ENCODE measurements at places on chromosomes 2 and 18.
A peak's percentile ranks its signal among the peaks of the same experiment; 100 is the strongest.

DNA sequence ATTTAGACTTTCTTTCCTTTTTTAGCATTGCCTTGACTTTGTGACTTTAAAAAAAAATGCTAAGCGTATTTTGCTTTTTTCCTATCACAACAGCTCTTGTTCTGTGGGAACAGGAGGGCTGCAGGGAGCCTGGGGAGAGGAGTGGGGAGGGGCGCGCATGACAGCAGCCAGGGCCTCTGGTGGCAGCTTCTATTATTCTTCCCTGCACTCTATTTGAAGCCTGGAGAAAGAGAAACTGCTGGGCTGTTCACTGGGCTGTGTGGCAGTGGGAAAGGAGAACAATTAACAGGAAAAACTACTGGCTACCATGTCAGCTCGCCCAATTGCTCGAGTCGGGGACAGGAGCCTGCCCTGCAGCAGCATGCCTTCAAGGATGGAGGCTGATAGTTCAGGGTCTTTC, 119.0 kb upstream of the ZBTB14 start:
- DNase-seq = no peak

DNA sequence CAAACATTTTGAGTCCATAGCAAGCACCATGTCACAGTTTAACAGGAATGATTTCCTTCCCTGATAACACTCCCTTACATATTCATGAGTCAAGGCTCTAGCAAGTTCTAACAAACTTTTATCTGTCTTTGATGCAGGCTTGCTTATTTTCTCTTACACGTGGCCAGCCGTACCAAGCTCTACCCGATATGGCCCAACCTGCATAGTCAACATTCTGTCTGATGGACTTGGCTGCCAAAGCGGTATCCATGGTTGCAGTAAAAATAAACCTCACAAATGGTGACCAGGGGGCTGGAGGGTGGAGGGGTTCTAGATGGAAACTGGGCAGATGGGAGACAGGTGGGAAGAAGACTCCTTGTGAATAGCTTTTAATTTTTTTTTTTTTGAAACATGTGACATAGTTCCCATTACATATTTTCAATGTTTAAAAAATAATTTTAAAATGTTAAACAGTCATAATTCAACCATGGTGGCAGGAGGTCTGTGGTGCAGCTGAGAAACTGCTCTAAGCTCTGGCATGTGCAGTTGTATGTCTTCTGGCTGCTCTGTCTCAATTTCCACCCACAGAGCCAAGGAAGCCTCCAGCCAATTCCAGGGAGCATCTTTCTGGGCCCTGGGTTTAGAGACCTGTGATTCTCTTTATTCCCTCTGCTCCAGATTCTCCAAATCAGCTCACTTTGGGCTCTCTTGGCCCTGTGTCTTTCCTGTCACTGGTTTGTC, 20.7 kb upstream of the CXCR1 start:
- DNase-seq = no peak

- DNase-seq = no peak
Measured at GRCh38 chr18:12803069-12803936, 80.7 kb downstream of the PTPN2 start.

GRCh38 chr2:237702441-237703391, 75.3 kb downstream of the LRRFIP1 start:
- peak; percentile 91 for DNase-seq

DNA sequence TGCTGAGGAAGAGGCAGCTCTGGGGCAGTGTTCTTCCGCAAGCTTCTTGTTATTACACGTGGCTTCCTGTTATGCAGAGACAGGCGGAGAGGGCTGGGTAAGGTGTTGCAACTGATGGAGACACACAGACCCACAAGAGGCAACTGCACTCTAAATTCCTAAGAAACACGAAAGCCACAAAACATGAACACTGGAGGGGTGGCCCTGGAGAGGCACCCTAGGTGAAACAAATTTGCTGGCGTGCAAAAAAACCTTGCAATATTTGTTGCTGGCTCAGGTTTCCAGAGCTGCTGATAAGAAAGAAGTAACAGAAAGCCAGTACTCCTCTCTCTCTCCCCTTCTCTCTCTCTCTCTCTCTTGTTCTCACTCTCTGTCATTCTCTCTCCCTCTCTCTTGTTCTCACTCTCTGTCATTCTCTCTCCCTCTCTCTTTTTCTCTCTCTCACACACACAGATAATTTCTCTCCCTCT, 31.8 kb downstream of the ARHGAP25 start:
- peak; percentile 98 for DNase-seq

DNA sequence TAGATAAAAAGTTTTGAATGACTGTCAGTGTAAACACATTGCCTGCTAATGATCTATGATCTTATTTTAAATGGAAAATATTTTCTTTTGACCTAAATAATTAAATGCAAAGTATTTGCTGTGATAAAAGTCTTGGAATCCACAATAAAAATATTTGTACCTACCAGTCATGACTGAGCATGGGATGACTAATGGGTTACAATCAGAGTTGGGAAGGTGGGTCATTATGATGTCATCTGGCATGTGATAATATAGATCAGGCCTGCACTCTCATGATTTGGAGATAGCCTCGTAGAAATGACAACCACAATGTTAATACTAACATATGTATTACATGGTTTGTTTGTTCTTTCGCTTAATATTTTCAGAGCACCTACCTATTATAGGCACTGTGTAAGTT, 848.8 kb upstream of the KLHL29 start:
- no peak for DNase-seq

- DNase-seq = no peak
Measured at GRCh38 chr2:85846411-85846810, 42.4 kb downstream of the ST3GAL5 start.

DNA sequence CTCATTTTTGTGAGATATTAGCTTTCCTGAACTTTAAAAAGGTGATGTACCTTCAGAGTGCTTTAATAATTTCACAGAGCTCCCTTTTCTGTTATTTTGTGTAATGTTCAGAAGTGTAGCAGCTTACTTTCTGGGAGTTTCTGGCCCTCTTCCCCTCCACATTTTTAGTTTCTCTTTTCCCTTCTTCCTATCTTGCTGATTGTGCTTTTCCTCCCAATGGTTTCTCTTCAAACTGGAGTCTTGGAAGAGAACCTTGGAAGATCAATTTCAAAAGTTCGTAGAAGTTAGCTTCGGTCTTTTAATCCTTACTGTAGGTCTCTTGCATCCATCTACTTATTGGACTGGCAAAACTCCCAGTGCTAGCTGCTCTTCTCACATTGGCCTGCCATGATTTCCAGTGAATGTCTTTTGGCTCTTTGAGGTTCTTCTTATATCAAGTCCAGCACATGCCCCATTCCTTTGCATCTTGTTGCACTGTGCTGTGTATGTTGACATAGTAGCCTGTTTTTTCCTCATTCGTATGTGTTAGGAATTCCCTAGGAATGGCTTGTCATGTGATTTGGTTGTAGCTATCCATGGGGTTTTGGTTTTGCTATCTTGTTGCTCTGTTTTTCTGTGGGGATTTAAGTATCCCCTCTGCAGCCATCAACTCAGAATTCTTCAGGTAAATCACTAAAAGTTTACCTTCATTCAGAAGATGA, 7.8 kb downstream of the CCNT2 start:
- DNase-seq = no peak

GRCh38 chr2:237512774-237513466, 25.9 kb downstream of the MLPH start:
- peak; percentile 88 for DNase-seq

DNA sequence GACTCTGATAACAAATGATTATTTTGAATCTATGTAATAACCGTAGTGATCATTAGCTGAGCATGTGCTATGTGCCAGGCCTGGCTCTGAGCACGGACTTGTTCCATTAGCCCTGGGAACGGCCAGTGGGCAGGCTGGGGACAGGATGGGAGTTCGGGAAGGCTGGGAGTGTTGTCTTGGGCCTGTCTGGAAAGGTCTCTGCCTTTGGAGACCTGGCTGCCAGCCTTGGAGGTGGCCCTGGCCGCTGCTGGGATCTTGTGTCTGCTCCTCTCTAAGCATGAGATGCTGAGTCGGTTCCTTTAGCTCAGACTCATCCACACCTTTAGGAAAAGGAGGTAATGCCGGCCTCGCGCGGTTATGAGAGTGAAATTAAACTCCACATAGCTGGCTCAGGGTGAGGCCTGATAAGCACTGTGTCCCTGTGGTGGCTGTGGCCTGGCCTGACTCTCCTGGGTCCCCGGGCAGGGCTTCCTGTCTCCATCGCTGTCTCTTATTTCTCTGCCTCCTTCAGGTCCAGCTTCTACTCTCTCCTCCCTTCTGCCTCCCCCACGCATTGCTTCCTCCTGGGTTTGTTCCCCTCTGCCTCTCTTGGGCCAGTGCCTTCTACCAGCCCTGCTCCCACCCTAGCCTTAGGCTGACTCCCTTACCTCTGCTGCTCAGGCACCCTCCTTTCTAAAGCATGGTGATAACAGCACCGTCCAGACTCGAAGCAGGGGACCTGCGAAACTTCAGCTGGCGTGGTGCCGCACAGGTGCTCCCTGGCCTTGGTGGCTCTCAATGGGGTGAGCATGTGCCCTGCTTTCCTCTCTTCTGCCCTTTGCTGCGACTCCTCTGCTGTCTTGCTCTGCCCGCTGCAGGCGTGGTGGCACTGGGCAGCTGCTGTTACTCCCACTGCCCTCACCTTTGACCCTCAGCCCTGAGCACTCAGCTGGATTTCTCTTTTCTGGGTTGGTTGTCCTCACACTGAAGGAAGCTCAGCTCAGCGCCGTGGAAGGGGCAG, 41.8 kb downstream of the NCK2 start:
- DNase-seq = peak; percentile 94

DNA sequence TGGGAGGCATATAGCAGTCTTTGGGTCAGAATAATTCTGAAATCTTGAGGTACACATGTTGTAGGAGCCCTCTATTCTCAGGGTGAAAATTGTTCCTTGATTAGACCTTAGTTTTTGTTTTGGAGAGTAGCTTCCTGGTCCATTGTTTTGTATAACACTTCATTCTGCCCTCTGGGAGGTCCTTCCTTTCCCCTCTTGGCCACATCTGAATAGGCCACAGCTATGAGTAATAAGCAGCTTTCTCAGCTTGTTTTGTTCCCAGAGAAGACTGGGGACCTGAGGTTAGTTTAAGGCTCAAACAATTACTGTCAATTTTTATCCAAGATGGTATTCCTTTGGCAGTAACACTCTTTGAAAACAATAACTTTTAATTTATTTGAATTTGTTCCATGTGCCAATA, 72.6 kb upstream of the NOL4 start:
- DNase-seq = no peak

DNA sequence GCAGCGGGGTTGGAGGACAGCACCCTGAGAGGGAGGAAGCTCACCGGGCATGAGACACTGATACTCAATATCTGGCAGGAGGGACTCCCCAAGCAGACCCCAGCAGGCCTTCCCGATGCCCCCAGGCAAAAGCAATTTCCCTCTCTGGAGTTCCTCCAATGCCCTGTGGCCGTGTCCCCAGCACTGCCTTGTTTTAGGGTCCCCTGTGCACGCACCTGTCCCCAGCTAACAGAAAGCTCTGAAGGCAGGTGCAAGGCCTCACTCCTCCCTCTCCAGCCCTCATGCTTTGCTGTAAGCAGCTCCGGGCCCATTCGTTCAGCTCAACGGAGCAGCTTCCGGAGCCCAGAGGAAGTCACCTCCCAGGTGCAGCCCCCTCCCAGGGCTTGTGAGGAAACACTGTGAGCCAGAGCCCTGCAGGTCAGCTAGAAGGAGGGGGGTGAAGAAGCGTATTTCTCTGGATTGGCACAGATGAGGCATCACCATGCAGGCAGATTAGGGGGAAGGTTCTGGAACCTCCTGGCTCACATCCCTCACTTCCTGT, 50.3 kb upstream of the ID2 start:
- DNase-seq = no peak

GRCh38 chr2:147214914-147215313, 629.9 kb upstream of the ACVR2A start:
- DNase-seq = no peak

DNA sequence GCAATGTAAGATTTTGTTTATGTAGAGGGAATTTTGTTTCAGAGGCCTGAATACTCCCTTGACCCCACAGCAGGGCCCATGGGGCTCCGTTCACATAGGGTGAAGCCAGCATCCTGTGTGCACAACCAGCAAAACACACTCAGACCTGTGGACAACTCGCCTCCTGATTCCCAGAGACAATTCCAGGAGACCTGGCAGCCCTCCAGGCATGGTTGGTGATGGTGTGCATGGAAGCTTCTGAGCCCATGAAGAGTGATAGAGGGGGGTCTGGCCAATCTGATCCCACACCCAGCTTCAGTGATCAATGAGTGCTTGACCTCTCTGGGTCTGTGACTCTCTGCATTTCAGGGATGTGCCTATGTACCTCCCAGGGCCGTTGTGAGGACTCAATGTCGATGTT, 91.0 kb upstream of the RAB6C start:
- no peak for DNase-seq

GRCh38 chr2:155310589-155310988, 612.1 kb downstream of the KCNJ3 start:
- peak; percentile 54 for DNase-seq

DNA sequence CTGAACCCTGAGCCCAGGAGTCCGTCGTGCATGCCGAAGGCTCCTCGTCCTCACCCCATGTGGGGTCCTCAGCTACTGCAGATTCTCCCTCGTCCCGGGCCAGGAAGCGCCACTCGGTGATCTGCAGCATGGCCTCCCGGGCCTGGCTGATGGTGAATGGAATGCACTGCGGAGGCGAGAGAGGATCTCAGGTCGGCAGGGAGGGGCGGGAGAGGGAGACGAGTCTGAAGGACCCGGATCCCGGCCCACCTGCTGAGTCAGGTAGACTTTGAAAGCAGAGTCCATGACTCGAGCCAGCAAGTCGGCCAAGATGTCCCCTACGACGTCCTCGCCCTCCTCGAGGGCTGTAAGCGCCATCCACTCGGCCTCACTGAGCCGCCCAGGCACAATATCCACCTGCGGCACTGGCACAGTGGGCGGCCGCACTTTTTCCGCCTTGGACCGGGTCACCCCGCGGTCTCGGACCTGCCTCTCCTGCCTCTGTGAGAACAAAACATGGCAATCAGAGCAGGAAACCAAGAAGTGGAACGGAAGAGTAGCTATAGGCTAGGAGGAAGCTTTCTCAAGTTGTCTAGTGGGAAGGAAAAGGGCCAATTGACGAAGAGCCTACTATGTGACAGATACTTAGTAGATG, 5.5 kb downstream of the C2orf81 start:
- DNase-seq = no peak

- DNase-seq = no peak
Measured at GRCh38 chr2:176270100-176270750, 983 bp downstream of the MTX2 start.

- no peak for DNase-seq
Measured at GRCh38 chr2:101360232-101360631, 27.1 kb downstream of the CREG2 start.

DNA sequence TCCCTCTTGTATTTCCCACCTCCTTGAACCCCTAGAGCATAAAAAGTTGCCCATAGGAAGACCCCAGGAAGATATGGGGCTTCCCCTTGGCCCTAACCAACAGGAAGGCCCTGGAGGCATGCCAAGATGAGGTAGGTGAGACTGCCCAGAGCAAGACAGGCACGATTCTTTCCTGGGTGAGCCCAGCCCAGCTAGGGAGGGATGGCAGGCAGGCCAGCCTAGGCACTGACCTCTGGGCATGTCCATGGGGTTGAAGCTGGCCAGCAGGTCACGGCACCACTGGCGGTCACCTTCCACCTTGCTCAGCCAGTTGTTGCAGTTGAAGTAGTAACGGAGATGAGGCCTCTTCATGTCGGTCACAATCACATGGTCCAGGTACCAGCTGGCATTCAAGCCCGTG, 17.6 kb downstream of the LOXHD1 start:
- no peak for DNase-seq

GRCh38 chr2:69556008-69556407, 87.5 kb downstream of the AAK1 start:
- DNase-seq = no peak
